ENCODE measurements at places on chromosomes 7 and 10.

GRCh38 chr10:131690805-131691239, 210.0 kb upstream of the PPP2R2D start:
- ATAC-seq, result peak; percentile 10

DNA sequence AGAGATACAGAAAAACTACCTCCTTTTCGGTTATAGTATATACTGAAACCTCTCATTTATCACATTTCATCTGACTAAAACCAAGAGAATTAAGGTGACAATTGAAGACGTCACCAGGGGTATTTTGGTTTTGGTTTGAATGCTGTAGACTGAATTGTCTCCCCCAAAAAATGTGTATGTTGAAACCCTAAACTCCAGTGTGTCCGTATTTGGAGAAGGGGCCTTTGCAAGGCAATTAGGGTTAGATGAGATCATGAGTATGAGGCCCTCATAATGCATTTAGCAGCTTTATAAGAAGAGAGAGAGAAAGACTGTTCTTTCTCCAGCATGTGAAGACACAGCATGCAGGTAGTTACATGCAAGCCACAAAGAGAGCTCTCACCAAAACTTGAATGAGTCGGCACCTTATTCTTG, 59.5 kb downstream of the CACNA2D1 start:
- no peak for ATAC-seq

GRCh38 chr7:23968791-23969190, 258.8 kb downstream of the STK31 start:
- ATAC-seq, result no peak

GRCh38 chr7:143325240-143325639, 9.3 kb downstream of the CLCN1 start:
- ATAC-seq, result peak; percentile 84

DNA sequence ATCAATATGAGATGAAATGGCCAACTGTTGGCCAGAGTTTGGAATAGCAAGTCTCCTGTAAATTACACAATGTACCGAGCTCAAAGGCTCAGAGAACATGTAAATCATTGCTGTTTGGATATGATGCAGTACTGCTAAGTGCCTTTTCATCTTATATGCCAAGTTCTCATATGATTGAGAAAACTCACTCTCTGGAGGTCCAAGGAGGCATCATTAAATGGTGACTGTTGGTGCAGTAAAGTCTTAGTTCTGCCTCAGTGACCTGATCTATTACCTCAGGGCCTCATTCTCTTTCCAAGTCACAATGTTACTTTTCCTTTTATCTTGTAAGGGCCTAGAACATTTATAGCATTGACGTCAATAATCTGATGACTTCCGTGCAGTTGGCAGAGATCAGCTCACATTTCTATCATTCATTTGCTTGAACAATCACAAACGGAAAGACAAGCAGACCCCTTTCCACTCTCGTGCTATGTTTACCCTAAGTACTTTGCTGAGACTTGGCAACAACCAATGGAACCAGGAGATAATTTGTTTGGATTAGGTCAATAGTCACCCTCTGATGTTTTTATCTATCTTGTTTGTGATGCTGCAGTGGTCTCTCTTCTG, 32.6 kb upstream of the PDK4 start:
- peak; percentile 66 for ATAC-seq

GRCh38 chr10:64444163-64444562, 923.0 kb downstream of the REEP3 start:
- no peak for ATAC-seq

- ATAC-seq, result no peak
Measured at GRCh38 chr7:155066417-155066950, 3.6 kb upstream of the HTR5A start.

DNA sequence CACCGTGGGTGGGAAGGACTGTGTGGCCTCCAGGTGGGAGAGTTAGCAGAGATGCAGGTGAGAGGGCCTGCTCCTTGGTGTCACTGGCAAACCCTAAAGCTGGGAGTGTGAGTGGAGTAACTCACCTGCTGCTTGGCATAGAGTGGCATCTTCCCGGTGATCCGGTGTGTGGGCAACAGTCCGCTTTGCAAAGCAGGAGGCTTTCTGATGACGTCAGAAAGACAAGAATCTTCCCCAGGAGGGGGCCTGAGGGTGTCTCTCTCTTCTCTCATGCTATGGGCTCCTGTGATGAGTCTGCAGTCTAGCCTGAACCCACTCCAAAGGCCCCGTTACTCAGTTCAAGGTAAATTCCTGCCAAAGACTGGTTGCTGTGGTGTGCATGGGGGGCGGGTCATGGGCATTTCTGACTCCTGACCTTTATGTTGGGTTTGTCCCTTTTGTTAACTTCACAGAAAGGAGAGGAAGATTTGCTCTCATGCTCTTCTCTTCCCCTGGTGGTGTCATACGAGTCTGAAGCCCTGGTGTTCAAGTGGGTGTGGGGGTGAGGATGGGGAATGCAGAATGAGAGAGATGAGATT, 187.9 kb downstream of the GATA3 start:
- no peak for ATAC-seq

DNA sequence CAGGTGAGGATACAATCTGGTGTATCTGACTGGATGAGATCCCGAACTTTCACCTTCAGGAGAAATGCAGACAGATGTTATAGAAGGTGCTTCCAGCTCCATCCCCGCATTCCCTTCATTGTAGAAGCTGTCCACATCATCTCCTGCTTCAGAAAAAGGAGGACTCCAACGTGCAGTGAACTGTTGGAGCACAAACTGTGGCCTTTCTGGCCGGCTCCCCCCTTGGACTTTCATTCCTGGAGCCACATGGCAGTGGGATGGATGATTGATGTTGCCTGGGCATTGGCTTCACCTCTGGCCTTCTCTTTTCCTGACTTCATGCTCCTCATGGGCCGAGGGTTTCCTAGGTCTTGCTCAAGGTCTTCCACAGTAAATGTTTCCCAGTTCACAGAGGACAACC, 29.6 kb upstream of the ZNF273 start:
- ATAC-seq, result no peak

- no peak for ATAC-seq
Measured at GRCh38 chr7:584122-584465, 64.4 kb upstream of the PDGFA start.

GRCh38 chr7:106484562-106484961, 176.4 kb downstream of the CCDC71L start:
- ATAC-seq, result peak; percentile 62

GRCh38 chr7:15481132-15481531, 80.7 kb downstream of the AGMO start:
- no peak for ATAC-seq

- no peak for ATAC-seq
Measured at GRCh38 chr10:108496106-108496505, 1331.6 kb upstream of the SORCS1 start.

DNA sequence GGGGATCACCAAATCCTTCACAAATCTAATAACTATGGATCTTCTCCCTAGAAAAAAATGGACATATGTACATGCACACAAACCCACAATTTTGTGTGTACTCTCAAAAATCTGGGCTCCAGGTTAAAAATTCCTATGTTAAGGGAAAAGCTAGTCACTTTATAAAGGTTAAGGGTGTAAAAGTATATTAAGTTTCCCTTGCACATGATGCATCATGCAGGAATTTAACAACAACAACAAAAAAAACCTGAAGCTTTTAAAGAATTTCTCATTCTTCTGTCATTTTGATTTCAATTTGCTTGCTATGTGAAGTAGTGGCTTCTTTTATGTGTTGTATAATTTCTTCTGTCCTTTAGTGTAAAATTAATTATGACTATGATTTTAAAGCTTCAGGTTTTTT, 123.7 kb downstream of the CNOT4 start:
- ATAC-seq, result no peak

DNA sequence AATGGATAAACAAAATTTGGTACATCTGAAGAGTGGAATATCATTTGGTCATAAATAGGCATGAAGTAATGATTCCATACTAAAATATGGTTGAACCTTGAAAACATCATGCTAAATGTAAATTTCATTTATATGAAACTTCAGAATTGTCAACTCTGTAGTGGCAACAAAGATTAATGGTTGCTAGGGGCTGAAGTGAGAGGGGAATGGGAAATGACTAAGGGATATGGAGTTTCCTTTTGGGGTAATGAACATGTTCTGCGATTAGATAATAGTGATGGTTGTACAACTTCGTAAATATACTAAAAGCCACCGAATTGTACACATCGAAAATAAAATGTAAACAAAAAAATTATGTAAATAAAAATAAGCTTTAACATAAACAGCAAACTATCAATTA, 384.1 kb upstream of the STEAP1 start:
- ATAC-seq, result no peak

DNA sequence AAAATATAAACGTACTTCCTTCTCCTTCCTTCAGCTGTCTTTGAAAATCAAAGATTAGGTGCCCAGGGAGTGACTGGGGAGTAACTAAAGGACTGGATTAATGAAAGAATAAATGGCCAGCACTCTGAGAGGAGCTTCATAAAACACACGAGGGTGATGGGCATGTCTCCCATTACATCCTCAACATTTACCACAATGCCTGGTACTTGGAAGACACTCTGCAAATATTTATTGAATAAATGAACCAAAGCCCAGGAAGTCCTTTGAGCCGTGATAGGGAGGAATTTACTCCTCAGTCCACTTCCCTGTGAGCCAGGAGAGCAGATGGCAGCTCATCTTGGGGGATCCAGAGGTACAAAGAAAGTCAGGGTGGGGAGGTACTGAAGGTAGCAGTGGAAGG, 96.3 kb downstream of the RAB11FIP2 start:
- ATAC-seq, result no peak

DNA sequence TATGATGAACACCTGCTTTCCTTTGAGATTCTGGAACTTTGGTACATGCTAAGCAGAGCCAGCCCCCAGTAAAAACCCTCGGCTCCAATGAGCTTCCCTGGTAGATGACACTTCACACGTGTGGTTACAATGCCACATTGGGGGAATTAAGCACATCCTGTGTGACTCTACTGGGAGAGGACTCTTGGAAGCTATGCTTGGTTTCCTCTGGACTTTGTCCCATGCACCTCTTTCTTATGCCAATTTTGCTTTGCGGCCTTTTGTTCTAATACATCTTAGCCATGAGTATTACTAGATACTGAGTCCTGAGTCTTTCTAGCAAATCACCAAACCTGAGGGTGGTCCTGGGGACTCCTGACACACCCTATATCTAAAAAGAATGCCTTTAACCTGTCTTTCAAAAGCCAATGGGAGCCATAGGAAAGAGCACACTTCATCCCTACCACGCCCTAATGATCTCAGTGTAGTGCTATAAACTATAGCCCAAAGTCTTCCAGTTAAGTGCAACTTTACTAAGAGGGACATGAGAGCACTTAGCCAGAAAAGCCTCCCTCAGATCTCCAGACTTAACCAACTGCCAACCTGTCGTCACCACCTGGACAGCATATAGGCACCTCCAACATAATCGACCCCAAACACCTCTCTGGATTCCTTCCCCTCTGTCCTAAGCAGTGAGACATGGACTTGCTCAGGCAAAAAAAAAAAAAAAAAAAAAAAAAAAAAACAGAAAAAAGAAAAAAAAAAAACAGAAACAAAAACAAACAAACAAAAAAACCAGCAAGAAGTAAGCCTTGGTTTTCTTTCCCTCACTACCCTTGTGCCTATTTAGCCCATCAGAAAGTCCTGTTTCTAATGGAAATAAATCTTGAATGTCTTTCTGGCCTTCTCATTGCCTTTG, 37.4 kb downstream of the CCDC6 start:
- no peak for ATAC-seq

- ATAC-seq, result no peak
Measured at GRCh38 chr10:3195726-3196125, 23.1 kb upstream of the PITRM1 start.

DNA sequence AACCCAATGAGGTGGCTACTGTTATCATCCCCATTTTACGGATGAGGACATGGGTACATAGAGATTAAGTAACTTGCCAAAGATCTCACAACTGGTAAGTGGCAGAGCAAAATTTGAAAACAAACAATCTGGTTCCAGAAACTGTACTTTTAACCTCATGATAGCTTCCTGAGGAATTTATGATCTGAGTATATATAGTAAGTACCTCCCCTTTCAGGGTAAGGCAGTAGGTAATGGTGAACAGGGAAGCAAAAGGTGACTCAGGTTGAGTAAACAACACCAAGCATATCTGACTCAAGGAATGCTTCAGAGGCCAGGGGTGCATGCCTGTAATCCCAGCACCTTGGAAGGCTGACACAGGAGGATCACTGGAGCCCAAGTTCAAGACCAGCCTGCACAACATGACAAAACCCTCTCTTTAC, 21.1 kb downstream of the KLLN start:
- no peak for ATAC-seq

DNA sequence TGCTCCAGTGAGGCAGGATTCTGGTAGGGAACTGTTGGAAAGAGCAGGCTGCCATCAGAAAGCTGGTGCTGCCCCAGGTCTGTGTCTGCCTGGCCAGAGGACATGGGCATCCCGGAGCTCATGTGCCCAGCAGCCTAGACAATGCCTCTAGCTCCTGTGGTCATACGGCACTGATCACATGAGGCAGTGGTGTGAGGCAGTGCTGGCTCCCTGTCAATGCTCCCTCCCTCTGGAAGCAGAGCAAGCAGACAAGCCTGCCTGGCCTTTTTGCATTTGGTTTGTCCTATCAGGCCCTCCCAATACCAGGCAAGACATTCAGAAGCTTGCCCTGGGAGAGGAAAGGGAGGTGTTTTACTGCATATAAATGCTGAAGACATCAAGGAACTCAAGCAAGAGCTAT, 19.5 kb upstream of the MMP21 start:
- peak; percentile 92 for ATAC-seq

GRCh38 chr10:69446650-69447151, 4.6 kb upstream of the TSPAN15 start:
- no peak for ATAC-seq

GRCh38 chr10:96047004-96047649, 3.7 kb downstream of the CCNJ start:
- ATAC-seq, result no peak

- ATAC-seq, result no peak
Measured at GRCh38 chr7:99008181-99008631, 129.9 kb downstream of the TRRAP start.

DNA sequence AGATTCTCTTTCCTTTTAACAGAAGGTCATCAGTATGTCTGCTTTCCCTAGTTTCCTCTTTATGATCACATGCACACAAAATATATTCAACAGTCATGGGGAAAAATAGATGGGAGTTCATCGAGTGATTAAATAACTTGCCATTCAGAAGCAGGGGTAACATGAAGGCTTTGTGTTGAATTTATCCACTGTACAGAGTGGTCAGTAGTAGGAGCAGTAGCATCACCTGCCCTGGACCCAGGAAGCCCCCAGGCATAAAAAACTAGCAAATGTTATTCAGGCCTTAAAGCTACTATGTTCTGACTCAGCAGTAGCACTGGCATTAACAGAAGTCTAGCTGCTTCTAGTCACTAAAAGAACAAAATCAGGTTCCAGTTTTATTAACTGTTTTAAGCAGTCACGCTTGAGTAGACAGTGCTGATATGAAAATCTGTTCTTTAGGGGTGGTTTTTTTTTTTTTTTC, 31.4 kb upstream of the FAM133B start:
- no peak for ATAC-seq

- no peak for ATAC-seq
Measured at GRCh38 chr7:129266181-129266580, 41.4 kb downstream of the AHCYL2 start.

DNA sequence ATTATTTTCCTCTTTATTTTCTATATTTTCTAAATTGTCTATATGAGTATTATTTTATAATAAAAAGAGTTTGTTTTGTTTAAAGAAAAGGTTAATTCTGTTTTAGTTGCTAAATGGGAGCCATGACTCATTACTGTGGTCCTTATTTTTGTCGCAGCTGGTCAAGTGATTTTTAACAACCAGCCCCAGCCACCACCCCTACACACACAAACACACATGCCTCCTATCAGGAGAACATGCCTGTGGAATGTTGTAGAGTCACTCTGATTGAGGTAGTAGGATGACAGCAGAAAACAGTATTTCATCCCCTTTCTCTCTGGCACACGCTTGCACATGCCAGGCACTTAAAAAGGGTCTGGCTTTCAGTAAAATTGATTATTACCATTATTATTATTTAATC, 68.6 kb upstream of the GDF10 start:
- no peak for ATAC-seq
